Stimulated activated naive CD8-positive, alpha-beta T cell treated with anti-CD3 and anti-CD28 coated beads, Interleukin-15, Interleukin-2, amounts not matched to agents 100 U/mL and 50 U/mL, for 24 hours (primary cell): ENCODE measurements at places on chromosomes 6 and 20.

DNA sequence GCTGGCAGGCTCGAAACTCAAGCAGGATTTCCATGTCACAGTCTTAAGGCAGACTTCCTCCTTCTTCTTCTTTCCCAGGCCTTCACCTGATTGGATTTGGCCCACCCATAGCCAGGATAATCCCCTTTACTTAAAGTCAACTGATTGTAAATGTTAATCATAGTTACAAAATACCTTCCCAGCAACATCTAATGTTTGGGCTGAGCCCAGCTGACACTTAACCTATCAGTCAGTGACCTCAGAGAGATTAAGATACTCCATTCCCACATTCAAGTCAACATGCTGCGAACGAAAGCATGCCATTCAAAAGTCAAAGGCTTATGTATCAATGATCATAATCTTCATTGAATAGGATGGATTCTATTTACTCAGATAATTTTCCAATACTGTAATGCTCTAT is 16.0 kb downstream of the MAP7 start:
- no peak for DNase-seq

DNA sequence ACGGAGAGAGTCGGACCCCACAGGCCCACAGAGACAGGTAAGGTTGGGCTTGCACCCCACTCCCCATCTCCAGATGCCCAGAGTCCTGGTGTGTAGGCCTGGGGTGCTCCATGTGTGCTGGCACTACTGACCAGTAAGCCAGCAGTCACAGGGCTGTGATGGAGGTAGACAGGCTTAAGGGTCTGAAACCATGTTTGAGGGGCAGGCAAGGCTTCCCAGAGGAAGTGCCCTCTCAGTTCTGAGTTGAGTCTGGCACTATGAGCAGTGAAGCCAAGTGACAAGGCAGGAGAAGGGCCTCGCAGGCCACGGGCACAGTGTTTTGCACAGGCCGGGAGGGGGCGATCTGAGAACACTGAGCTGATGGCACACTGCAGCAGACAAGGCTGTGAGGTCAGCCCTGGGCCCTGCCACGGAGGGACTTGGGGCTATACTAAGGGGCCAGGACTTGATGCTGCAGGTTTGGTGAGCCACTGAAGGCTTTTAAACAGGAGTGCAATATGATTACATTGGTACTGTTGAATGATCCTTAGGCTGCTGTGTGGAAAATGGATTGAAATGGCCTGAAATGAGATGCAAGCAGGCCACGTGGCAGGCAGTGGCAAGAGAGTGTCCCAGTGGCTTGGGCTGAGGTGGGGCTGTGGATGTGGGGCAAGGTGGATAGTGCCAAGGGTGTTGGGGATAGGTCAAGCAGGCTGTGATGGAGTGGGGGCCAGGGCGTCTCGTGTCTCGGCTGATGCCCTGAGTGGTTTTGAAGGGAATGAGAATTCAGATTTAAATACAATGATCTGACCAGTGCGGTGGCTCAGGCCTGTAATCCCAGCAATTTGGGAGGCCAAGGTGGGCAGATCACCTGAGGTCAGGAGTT is 20.3 kb downstream of the TTBK1 start:
- peak; percentile 83 for DNase-seq

- DNase-seq, result peak; percentile 49
Measured at GRCh38 chr6:139161169-139161568, 26.3 kb downstream of the HECA start.

- DNase-seq, result no peak
Measured at GRCh38 chr20:2918096-2919049, 45.1 kb downstream of the PTPRA start.

DNA sequence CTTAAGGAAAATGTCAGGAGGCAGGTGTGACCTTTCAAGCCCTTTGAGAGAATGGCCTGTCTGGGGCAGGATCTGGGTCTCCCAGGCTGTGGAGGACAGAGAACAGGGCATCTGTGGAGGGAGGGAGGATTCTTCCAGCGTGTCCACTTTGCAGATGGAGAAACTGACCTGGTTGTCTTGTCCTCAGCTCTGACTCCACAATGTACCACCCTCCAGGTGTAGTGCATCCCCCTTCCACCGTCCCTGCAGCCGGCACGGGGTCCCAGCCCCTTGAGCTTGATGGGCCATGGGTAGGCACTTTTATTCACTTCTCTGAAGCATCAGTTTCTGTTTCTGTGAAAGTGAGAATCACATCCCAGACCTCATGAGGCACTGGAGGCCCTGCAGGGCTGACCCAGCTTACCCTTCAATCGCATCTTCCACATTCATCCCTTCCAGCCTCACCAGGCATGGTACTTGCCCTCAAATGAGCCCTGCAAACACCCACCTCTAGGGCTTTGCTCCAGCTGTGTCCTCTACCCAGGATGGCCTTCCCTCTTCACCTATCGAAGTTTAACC is 4.6 kb upstream of the TGM2 start:
- no peak for DNase-seq

GRCh38 chr6:156914181-156914580 is 137.0 kb downstream of the ARID1B start:
- DNase-seq, result no peak

DNA sequence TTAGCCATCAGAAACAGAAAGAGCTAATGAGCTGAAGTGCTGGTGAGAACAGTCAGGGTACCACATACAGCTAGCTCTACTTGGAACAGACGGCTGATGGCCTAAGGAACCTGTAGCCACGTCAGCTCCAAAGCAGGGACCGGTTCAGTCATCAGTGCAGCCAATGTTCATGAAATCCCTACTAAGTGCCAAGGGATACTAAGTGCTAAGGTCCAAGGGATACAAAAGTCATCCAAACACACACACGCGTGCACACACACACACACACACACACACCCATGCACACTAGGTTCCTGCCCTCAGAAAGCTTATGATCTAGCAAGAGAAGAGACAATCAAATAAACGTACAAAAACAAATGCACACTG is 53.6 kb downstream of the MAP3K5 start:
- DNase-seq, result no peak

GRCh38 chr6:25446830-25447569 is 167.8 kb downstream of the CARMIL1 start:
- DNase-seq, result no peak

DNA sequence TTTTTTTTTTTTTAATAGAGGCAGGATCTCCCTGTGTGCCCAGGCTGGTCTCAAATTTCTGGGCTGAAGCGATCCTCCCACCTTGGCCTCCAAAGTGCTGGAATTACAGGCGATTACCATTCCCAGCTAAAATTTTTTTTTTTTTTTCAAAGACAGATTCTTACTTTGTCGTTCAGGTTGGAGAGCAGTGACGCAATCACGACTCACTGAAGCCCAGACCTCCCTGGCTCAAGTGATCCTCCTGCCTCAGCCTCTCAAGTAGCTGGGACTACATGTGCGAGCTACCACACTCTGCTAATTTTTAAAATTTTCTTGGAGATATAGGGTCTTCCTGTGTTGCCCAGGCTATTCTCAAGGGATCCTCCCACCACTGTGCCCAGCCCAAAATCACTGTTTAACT is 58.0 kb upstream of the MYO6 start:
- no peak for DNase-seq

DNA sequence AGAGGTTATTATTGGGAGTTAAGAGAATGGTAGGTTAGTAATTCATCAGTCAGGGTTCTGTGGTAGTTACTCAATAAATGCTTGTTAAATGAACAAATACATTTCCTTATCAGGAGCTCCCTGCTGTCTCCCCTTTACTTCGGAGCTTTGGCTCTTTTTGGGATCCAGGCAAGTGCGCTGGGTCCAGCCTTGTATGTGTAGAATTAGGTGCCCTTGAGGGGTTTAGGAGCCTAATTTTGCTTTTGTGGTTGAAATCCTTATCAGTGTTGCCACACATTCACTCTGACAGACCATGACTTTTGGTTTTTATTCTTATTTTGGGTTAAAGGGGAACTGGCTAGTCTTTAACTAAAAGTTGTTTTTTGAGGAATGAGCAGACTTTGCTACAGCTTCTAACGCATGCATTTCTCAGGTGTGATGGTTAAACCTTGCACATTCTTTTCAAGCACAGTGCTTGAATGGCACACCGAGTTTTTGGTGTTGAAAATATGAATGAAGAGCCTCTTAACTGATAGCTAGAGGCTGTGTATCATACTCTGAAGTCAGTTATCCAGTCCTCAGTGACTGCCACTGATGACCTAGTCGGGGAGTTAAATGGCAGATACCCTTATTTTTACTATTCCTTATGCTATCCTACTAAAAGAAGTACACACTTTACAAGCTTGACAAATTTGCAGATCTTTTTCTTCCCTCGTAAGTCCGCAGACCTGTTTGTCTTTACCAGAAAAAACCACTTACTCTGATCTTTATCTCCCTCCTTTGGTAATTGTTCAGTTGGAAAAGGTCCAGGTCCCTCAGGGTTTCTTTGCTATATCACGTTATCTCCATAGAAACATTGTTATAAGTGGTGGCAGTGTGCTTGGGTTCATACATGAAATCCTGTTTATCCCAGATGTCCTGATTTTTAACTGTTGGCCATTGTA is 50.7 kb upstream of the PLCG1 start:
- DNase-seq, result no peak

DNA sequence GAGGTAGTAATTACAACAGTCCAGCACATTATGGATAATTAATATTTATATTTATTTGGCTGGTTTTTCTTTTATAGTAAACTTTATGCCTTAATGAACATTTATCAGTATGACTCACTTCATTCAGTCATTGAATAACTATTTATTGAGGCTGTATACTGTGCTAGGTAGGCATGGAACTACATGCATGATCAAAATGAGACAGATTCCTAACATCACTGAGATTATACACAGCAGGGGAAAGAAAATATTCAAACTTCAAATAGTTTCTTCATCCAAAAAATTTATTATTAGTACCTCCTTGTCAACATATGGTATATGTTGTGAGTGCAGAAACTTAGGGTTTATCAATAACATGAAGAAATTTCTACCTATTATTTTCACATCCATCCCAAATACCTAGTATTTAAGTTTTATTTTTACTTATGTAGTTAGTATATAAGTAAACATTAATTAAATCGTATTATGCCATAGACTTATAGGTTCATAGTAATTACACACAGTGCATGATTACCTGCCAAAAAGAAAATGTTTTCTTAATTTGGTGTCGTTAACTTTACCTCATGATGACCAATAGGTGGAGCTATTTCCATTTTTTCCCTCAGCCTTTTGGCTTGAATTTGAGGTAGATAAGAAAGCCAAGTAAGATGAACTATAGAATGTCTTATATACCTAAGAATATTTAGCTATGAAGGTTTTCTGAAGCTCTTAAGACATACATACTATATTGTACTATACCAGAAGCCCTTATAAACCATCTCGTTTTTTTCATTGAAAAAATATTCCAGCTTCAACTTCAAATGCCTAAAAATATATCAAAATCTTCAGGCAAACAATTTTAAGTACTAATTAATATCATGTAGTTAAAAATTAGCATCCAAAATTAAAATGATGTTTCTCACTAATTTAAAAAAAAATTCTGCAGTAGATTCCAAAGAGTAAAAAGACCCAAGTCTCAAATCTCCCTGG is 12.5 kb upstream of the TMEM30A start:
- DNase-seq, result no peak

DNA sequence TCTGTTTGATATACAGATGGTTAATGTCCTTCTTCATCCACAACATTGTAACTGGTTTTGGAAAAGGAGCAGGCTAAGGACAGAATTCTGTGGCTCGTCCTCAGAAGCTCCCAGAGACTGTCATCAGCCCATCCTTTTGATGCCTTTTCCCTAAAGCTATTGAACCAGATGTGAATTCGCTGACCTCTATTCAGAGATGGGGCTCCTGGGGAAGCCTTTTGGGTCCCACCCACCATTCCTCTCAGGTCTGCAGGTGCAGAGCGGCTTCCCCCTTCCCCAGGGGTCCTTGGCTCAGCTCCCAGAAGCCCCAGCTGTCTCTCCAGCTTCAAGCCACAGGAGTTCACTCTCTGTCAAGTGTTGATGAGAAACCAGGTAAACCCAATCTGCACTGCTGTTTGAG is 191.7 kb downstream of the SMOC2 start:
- DNase-seq, result no peak

DNA sequence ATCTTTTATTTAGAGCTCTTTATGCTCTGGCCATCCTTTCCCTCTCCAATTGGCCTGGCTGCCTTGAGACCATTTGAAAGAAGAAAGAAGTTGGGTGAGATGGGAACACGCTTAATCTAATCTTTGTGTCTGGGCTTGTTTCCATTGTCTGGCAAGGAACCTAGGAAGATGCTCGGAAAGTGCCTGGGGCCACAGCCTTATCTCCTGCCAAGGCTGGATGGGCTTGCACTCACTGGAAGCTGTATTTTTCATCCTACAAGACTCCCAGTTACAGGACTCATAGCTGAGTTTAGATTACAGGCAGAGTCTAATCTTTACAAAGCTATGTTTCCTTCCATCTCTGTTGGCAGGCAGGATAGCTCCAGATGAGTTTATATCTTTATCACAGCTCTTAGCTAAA is 33.1 kb upstream of the CDYL start:
- no peak for DNase-seq

GRCh38 chr6:106152952-106153351 is 66.8 kb downstream of the PRDM1 start:
- no peak for DNase-seq

GRCh38 chr20:31833130-31833930 is 12.1 kb downstream of the FOXS1 start:
- DNase-seq, result peak; percentile 81

DNA sequence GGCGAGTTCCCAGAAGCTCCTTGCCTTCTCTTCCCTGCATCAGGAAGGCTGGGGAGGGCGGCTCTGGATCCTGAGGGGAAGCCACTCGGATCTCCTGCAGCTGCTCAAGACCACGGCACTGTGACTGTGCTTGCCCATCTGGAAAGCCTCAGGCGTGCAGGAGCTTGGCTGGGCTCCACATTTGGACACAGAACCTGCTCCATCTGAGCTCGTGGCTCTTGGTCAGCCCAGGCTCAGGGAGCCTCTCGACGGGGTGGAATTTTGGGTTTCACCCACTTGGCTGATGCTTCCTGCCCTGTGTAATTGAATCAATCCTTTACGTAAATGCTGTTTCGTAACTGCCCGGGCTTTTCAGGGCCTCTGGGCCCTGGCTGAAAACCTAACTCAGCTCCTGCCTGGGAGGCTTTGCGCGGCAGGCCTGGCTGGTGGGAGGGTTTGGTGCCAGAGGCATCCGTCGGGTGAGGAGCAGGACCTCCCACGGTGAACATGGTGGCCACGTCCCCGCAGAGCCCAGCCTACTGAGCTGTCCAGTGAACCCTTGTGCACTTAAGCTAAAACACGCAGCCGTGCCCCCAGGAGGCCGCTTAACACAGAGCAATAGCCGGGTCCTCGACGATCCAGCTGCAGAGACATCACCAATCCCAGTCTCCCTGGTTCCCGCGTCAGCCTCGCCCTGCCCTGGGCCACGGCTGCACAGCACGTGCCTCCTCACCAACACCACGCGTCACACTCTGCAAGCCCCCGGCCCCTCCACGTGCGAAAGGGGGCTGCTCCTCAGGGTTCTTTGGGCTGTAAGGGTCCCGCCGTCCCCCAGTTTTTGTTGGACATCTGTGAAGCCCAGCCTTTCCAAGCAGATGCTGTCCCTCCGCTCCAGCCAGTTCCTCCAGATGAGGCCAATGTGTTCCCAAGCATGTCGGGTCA is 241.0 kb downstream of the DLL1 start:
- no peak for DNase-seq

DNA sequence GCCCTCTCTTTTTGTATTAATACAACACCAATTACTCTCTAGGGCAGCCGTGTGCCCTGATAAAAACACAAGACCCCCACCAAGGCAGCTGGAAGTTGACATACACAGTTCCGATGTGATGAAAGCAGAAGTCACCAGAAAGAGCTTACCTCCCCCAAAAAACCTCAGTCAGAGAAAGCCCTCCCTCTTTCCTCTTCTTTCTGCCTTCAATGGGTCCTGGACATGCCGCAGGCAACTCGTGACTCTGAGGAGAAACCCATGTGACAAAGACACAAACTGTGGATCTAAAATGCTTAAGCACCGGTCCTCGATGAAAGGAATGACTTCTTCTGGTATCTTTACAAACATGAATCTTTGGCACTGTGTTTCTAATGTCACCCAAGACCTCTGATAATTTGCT is 117.7 kb upstream of the CCDC28A start:
- no peak for DNase-seq
